ENCODE measurements at places on chromosomes 16 and 17. TPM values are rescaled to one million over a fixed set of nuclear protein-coding genes. Genes with fewer than 3 reads are reported as not detected.

NT5M gene
- 1.2 TPM for polyA plus RNA-seq

KRT36 gene
- polyA plus RNA-seq: not detected

TM4SF5 gene
- not detected for polyA plus RNA-seq

ALOXE3 gene
- 4.0 TPM for polyA plus RNA-seq

All from foreskin keratinocyte (primary cell).